Suppressor macrophage treated with lipopolysaccharide for 1 hour (primary cell): ENCODE measurements at places on chromosomes 3 and 15.
A peak's percentile ranks its signal among the peaks of the same experiment; 100 is the strongest.

GRCh38 chr3:136604961-136605360, 147.2 kb downstream of the STAG1 start:
- DNase-seq: no peak

DNA sequence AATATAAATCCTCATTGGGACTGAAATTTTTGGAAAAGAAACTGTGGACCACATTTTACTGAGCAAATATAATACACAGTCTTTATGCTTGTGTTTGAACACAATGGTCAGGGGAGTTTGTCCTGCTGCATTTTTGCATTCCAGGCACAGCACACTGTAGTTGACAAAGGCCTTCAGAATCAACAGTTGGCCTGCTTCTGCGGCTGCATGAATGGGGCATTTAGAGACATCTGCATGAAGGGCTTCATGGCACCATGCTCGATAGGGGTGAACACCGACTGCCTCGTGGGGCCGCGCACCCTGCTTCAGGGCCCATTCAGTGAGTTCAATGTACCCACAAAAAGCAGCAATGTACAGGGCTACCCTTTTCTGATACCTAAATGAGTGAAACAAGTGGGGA, 15.4 kb upstream of the COMMD2 start:
- no peak for DNase-seq

- no peak for DNase-seq
Observed at GRCh38 chr3:140469491-140469890, 208.4 kb upstream of the TRIM42 start.

GRCh38 chr3:187912007-187912406, 166.7 kb upstream of the BCL6 start:
- no peak for DNase-seq

- DNase-seq: no peak
Observed at GRCh38 chr15:88954431-88955277, 41.5 kb upstream of the MFGE8 start.

- DNase-seq: peak; percentile 87
Observed at GRCh38 chr3:179695672-179696313, 43.0 kb downstream of the USP13 start.

- DNase-seq: no peak
Observed at GRCh38 chr3:47614788-47615187, 36.1 kb upstream of the CSPG5 start.

- DNase-seq: peak; percentile 9
Observed at GRCh38 chr3:135237371-135238143, 442.5 kb downstream of the EPHB1 start.

GRCh38 chr3:195187609-195188425, 83.1 kb downstream of the XXYLT1 start:
- DNase-seq: no peak

- no peak for DNase-seq
Observed at GRCh38 chr3:71360180-71360579, 223.3 kb downstream of the FOXP1 start.

DNA sequence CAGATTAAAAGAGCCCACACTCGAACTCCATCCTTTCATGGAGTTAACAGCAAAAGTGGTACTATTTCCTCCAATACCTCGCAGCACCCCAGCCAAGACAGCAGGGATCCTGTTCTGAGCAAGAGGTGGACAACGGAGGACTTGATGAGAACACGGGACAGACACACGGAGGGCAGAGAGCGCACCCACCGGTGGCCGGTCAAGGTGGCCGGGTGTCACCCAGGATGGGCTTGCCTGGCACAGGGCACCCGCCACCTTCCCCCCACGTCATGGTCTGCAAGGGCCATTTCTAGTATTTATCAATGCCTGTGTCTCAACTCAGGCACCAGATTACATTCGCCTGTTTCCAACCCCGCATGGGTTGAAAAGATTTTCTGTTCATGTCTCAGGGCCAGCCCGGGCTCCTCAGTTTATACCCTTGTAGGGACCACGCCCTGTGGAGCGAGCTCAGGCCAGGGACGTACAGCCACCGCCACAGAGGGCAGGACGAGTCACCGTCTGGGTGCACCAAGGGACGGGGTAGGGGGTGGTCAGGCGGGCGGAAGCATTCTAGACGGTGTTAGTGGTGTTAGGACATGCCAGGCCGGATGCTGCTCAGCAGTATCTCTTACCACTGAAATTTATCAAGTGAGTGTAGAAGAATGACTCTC, 64.2 kb downstream of the CYFIP1 start:
- no peak for DNase-seq

GRCh38 chr3:72458375-72458774, 389.9 kb downstream of the SHQ1 start:
- no peak for DNase-seq

DNA sequence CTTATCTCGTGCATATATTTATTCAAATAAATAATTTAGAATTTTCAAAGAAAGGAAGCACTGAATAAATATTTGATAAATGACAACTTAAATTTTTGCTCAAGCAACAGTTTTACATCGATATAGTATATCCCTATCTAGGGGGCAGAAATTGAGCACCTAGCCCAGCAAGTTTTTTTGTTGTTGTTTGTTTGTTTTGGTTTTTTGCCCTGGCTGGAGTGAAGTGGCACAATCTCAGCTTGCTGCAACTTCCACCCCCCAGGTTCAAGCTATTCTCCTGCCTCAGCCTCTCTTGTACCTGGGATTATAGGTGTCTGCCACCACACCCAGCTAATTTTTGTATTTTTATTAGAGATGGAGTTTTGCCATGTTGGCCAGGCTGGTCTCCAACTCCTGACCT, 42.4 kb downstream of the OIP5 start:
- no peak for DNase-seq

DNA sequence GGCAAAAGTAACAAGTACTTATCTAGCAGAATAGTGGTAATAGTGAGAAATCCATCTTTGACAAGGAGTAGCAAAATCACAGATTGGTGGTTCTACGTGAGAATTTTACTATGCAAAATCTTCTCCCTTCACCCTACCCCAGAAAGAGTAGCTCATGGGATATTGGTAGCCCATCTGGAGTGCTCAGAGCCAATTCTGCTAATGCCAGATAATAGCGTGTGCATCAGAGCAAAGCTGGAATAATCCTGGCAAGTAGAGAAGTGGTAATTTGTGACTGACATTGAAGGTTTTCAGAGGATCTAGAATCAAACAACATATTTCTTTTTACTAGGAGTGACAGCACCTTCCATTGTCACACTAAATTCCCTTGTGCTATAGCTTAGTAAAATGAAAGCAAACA, 192.9 kb downstream of the ZBBX start:
- no peak for DNase-seq

- no peak for DNase-seq
Observed at GRCh38 chr15:77904901-77905300, 172.6 kb downstream of the TBC1D2B start.
